GM23248 (cell line): ENCODE measurements at places on chromosomes 2 and 18.
A peak's percentile ranks its signal among the peaks of the same experiment; 100 is the strongest.

DNA sequence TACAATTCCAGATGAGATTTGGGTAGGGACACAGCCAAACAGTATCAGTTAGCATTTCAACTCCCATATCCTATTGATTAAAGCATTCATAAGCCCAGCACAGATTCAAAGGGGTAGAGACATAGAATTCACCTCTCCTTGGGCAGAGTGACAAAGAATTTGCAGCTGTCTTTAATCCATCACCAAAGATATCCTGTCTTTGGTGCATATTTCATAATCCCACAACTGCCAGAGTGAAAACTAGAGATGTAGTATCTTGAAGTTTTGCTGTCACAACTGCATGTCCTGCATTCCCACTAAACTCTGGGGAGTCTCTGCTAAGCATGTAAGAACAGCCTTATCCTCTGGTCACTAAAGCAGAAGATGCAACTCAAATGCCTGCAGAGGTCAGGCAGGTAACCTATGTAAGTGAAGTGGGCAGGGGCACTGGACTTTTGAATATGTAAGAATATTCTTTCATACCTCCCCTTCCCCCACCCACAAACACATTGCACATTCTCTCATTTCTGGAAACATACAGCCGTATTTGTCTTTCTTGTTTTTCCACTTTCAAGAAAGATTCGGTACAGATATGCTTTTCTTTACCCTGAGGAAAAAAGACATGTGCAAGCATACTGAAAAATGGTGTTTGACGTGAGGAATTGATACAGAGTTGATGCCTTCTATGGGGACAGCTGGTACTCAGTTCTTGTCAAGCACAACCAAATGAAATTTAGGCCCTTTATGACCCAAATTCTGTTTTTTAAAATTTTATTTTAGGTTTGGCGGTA is 283.1 kb downstream of the SP3 start:
- DNase-seq, result no peak
- no peak overlapping the region for H3K4me3 ChIP-seq
- no peaks in the 10 kb centered on the region for H3K4me1 ChIP-seq
- peaks cover 6% of the 10 kb centered on the region; the same call in 1 of the 2 replicates for H3K27me3 ChIP-seq
- no peaks in the 10 kb centered on the region for H3K36me3 ChIP-seq

DNA sequence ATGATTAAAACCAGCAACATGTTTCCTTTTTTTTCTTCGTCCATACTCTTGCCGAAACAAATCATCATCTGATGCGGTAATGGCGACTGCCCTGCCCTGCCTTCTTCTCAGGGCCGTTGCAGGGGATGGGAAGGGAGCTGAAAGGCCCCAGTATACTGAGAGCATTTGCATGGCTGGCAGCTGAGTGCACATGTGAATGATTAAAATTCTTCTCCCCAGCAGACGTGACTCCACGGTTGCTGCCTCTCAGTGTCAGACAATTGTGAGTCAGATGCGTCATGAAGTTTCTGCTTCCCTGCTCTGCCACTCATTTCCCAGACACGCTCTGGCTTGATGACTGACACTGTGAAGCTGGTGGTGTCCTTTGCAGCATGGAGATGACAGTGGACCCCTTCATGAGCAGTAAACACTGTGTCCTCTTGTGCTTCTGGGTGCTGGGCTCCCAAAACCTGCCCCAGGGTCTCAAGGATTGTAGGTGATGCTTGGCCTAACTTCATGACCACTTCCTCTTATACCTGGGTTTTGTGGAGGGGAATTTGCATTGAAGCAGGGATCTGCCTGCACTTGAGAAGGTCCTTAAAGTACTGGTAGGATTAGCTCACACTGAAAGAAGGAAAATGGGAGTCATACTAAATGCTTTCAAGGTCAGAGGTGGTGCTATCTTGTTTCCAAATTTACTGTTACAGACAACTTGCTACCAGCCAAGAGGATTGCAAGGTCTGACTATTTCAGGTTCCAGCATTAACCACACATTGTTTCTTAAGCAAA is 222.5 kb upstream of the COPS8 start:
- peak; percentile 97 for DNase-seq
- no peak overlapping the region for H3K4me3 ChIP-seq
- H3K27ac ChIP-seq, result peak overlapping the region; percentile 97
- H3K36me3 ChIP-seq, result no peaks in the 10 kb centered on the region

DNA sequence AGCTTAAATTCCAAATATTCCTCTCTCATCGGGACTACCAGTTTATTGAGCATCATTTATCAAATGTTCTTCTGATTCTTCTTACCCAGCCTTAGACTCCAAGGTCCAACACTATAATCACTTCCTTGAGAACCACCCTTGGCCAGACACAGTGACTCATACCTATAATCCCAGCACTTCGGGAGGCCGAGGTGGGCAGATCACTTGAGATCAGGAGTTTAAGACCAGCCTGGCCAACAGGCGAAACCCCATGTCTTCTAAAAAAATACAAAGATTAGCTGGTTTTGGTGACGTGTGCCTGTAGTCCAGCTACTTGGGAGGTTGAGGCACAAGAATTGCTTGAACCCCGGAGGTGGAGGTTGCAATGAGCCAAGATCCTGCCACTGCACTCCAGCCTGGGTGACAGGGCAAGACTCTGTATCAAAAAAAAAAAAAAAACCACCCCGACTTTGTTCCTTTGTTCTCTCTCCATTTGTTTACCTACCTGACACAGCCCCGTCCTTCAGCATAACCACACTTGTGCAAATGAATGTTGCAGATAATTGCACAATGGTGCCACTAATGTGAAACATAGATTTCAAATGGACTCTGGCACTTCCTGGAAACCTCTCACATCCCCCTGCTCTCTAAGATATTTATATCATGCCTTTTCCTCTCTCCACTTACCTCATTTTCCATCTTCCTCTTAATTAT is 38.9 kb upstream of the LPIN2 start:
- H3K27ac ChIP-seq, result no peak overlapping the region
- H3K36me3 ChIP-seq, result no peaks in the 10 kb centered on the region
- no peak overlapping the region for H3K4me3 ChIP-seq
- no peaks in the 10 kb centered on the region for H3K4me1 ChIP-seq
- H3K27me3 ChIP-seq, result 0 out of 2 replicates have a peak, but pooled peaks cover 4% of the 10 kb centered on the region

DNA sequence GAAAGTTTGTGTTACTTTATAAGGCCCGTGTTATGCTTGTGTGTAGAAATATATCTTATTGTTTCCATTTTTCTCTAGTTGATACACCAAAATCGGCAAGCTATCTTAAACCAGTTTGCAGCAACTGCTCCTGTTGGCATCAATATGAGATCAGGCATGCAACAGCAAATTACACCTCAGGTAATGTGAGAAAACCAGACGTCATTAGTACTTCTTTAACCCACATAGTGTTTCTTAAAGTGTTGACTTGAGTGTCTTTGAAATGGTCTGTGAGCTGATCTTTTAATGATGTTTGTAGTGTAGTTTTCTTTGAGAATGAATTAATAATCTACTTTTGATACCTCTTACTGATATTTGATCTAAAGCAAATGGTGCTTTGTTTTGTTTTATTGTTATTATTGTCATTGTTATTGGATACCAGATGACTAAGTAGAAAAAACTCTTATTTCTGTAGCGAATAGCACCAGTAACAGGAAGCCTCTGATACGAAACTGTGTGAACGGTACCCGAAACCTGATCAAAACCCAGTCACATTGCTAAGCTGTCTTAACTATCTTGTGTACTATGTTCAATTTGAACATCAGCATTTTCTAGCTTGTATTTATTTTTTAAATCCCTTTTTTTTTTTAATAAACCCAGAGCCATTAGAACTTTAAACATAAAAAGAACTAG is 53.7 kb downstream of the PTRHD1 start:
- DNase-seq, result no peak
- H3K36me3 ChIP-seq, result no peaks in the 10 kb centered on the region
- no peaks in the 10 kb centered on the region for H3K4me1 ChIP-seq
- no peaks in the 10 kb centered on the region for H3K27me3 ChIP-seq
- no peak overlapping the region for H3K4me3 ChIP-seq

DNA sequence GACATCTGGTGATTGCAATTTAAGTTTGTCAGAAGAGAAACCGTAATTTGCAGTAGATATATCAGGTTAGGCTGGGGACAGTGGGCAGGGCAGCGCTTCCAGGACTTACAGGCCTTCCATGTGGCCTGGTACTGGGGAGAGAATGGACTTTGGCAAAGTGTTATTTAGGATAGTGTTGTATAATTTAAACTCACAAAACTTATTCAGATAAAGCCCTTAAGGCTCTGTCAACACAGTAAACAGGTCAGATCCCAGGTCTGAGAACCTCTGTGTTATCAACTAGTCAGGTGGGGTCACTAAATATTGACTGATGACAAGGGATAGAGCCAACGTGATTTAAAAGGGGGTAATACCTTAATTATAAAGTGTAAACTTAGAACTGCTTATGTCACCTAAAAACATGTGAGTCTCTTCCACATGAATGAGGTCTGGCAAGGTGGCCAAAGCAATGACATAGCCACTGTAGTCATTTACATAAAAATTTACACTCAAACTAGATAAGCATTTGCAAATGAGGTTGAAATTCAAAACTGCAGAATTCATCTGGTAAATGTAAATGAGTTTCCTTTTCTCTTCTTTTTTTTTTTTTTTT is 80.2 kb upstream of the DNMT3A start:
- DNase-seq, result no peak
- no peaks in the 10 kb centered on the region for H3K4me1 ChIP-seq
- no peaks in the 10 kb centered on the region for H3K36me3 ChIP-seq
- no peaks in the 10 kb centered on the region for H3K27me3 ChIP-seq
- H3K4me3 ChIP-seq, result no peak overlapping the region
- H3K27ac ChIP-seq, result no peak overlapping the region

DNA sequence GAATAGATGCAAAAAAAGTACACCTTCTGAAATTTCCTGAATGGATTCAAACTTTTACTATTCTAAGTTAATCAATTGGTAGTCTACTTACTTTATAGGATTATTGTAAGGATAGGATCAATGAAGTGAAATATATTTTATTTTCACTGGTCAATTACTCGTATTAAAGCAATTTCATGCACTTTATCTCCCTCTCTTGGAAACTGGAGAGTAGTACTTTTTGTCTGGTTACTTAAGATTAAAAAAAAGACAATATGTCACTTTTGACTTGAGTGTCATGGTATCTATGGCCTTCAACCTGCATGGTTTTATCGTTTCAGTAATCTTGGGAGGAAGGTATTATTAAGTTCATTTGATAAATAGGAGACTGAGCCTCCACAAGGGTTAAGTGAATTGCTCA is 1.0 kb upstream of the KYNU start:
- H3K4me3 ChIP-seq, result no peak overlapping the region
- H3K27me3 ChIP-seq, result no peaks in the 10 kb centered on the region
- H3K36me3 ChIP-seq, result no peaks in the 10 kb centered on the region

DNA sequence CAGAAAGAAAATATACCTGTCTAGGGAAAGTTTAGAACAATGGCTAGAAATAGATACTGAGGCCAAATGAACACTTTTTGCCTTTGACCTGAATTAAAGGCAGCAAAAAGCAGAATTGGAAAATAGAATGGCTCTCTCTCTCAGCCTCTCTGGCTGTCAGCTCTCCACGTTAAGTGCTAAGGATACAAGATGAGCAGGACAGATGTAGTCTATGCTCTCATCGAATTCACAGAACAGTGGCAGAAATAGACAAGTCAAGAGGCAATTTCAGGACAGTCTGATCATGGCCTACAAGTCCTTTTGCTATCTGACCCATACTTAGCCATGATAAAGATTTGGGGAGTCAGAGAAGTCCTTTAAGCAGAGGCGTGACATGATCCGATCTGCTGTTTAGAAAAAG is 120.2 kb upstream of the CREB1 start:
- no peak for DNase-seq
- no peaks in the 10 kb centered on the region for H3K36me3 ChIP-seq
- H3K4me3 ChIP-seq, result no peak overlapping the region
- H3K27me3 ChIP-seq, result no peaks in the 10 kb centered on the region
- H3K4me1 ChIP-seq, result peaks cover 12% of the 10 kb centered on the region
- no peak overlapping the region for H3K27ac ChIP-seq
